Mucosa of gallbladder (tissue), 1 donor: ENCODE measurements at places on chromosomes 5 and 9.

GRCh38 chr5:149341876-149342275 lies 3.4 kb upstream of the GRPEL2 start:
- no peak for DNase-seq

DNA sequence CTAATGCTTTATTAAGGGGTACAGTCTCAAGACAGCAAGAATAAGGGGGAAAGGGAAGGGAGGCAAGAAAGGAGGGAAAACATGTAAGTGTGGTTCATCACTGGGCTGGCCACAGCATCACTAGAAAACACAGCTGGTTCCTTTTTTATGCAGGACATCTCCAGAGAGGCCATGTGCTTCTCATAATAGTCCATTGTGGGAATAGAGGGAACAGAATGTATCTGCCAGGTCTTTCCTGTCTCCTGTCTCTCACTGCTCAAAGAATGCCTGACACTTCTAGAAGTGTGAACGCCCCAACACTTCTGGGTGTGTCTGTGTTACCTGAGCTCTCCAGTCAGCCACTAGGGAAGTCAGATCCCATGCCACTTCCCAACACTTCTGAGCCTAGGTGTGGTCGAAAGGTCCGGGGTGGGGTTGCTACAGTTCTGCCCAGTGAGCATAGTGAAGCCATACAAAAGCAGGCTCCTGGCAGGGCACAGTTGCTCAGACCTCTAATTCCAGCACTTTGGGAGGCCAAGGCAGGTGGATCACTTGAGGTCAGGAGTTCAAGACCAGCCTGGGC lies 255.6 kb upstream of the SLC30A5 start:
- DNase-seq: no peak

DNA sequence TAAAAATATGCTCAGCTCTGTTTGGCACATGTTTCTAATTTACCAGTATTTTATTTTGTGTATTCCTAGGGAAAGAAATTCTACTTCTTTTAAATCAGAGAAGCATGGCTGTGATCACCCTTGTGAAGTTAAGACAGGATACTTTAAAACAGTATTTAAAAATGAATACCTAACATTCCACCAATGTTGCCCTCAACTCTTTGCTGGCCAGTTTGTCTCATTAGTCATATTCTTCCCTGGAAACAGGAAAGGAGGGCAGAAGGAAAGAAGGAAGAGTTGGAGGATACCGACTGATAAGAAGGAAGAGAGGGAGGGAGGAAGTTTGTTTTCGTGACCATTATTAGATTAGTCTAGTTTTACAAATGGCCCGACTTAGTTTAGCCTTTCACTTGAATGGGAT lies 137.4 kb downstream of the PLK2 start:
- DNase-seq: no peak

GRCh38 chr5:57653636-57654290 lies 171.2 kb upstream of the ACTBL2 start:
- no peak for DNase-seq

DNA sequence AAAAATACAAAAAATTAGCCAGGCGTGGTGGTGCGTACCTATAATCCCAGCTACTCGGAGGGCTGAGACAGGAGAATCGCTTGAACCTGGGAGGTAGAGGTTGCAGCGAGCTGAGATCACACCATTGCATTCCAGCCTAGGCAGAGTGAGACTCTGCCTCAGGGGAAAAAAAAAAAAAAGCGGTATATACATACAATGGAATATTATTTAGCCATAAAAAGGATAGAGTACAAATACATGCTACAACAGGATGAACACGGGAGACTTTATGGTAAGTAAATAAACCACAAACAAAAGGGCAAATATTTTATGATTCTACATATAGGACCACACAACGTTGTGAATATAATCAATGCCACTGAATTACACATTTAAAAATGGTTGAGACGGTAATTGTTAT lies 5.2 kb downstream of the UBTD2 start:
- DNase-seq: no peak

DNA sequence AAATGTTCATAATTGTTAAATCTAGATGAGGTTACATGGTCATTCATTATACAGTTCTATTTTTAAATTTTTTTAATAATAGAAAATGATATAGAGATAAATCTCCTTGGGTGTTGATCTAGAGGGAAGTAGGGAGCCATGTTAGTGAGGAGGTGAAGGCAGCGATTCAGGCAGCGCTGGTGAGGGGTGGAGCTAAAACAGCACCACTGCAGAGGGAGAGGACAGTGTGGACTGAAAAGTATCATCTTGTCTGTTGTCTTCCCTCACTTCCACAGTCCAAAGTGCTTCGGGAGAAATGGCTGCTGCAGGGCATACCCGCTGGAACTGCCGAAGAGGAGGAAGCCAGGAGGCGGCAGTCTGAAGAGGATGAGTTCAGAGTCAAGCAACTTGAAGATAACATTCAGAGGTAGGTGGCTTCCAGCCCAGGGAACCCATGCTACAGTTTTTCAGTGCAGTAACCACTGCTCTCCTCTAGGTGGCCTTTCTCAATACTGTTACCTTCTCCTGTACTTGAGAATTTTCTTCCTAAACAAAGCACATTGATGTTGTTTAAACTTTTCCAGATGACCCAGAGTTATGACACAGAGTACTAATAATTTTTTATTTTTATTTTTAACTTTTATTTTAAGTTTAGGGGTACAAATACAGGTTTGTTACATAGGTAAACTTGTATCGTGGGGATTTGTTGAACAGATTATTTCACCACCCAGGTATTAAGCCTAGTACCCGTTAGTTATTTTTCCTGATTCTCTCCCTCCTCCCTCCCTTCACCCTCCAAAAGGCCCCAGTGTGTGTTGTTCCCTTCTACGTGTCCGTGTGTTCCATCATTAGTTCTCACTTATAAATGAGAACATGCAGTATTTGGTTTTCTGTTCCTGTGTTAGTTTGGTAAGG lies 100.5 kb downstream of the PALM2AKAP2 start:
- DNase-seq: no peak
